AG09309 (cell line): ENCODE measurements at places on chromosomes 13 and 19.

DNA sequence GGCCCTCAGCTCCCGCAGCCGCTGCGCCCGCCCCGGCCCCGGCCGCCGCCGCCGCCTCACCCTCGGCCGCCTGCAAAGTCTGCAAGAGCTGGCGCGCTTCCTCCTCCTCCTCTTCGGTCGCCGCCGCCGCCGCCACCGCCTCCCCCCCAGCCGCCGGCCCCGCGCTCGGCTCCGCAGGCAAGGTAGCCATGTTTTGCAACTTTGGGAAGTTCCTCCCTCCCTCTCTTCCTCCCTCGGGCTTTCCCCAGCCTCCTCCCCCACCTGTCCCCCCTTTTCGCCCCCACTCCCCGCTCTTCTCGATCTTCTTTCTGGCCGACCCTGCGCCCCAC lies 433 bp downstream of the SIX5 start:
- DNase-seq = no peak

GRCh38 chr19:32373585-32374295 lies 28.3 kb downstream of the ZNF507 start:
- peak; percentile 96 for DNase-seq

GRCh38 chr13:110542169-110542796 lies 19.2 kb downstream of the RAB20 start:
- no peak for DNase-seq

DNA sequence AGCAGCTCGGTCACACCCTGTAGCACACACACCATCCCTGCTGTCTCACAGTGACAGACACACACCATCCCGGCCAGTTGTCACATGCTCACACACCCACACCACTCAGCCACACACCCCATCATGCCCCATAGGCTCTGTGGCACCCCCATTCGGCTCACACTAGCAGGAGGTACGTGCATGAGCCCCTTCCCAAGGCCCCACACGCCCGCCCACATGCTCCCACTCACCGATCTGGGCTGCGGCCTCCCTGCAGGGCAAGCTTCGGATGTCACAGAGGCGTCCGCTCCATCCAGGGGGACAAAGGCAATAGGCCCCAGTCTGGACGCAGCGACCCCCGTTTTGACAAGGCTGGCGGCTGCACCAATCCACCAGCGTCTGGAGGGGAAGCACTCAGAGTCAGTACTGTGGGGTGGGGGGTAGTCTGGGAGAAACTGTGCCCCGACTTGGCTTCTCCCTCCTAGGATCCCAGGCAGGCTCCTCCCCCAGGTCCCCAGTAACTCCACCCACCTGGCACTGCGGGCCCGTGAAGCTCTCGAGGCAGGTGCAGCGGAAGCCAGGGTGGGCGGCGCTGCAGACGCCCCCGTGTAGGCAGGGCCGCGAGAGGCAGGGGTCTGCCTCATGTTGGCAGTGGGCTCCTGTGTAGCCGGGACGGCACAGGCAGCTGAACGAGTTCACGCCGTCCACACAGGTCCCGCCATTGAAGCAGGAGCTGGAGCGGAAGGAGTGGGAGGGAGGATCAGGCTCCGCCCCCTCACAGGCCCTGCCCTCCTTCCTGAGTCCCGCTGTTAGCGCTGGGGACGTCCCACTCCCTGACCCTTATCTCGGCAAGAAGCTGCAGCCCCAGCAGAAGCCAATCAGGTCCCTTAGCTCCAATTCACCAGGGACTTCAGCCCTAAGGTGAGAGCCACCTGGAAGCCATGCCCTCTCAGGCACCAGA lies 20.1 kb downstream of the NOTCH3 start:
- no peak for DNase-seq

- no peak for DNase-seq
Measured at GRCh38 chr19:13732337-13732736, 32.0 kb upstream of the MRI1 start.

DNA sequence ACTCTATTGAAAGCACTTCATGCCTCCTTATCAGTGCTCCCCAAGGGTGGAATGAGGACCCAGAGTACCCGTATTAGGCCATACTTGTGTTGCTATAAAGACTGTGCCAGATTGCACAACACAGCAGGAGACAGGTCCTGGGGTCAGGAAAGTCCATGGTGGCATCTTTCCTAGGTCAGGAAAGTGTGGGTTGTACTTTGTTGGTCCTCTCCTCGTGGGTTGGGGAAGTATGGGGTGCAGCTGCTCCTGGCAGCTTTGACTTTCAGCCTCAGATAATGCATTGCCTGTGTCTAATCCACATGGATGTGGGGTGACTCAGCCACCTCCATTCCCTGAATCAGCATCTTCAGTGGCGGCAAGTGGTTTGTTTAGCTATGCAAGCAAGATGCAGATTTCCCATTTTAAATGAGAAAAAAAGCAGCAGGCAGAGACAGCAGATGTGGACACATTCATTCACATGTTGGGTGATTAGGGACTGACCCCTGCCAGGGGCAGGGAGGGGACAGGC lies 8.4 kb upstream of the CYP2B6 start:
- DNase-seq = no peak

GRCh38 chr13:97569841-97570240 lies 135.9 kb downstream of the RAP2A start:
- no peak for DNase-seq

DNA sequence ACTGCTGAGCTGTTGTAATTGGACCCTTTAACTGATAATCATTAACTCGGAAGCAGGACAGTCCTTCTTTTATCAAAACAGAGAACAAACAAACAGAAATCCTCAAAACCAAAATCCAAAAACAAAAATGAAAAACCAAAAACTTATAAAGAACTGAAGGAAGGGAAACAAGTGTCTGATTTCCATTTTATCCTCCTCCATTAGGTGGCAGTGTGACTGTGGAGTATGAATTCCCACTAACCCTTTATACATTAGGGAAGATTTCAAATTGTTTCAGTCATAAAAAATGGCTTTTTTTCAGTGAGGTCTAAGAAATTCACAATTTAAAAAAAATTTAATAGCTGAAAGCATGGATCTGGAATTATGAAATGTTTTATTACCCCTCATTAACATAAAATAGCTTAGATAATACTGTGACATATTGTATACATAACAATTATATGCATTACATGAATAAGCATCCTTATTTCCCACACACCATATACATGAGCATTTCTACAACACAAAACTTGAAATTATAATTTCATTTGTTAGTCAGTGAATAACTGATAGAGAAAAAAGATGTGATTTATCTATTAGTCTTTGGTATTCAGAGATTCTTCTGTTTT lies 1074.3 kb upstream of the PCDH9 start:
- DNase-seq = no peak

GRCh38 chr13:49536144-49536873 lies 40.6 kb downstream of the PHF11 start:
- no peak for DNase-seq

DNA sequence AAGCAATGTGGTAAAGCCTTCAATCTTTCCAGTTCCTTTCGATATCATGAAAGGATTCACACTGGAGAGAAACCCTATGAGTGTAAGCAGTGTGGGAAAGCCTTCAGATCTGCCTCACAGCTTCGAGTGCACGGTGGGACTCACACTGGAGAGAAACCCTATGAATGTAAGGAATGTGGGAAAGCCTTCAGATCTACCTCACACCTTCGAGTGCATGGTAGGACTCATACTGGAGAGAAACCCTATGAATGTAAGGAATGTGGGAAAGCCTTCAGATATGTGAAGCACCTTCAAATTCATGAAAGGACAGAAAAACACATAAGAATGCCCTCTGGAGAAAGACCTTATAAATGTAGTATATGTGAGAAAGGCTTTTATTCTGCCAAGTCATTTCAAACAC lies 15.6 kb upstream of the ZNF763 start:
- DNase-seq = no peak
